Stimulated activated CD8-positive, alpha-beta memory T cell treated with anti-CD3 and anti-CD28 coated beads, Interleukin-7, amount 100 ng/mL, for 24 hours (primary cell): ENCODE measurements at places on chromosomes 1 and 21.

GRCh38 chr1:54485416-54485815 lies 62.6 kb upstream of the ACOT11 start:
- no peak for DNase-seq

DNA sequence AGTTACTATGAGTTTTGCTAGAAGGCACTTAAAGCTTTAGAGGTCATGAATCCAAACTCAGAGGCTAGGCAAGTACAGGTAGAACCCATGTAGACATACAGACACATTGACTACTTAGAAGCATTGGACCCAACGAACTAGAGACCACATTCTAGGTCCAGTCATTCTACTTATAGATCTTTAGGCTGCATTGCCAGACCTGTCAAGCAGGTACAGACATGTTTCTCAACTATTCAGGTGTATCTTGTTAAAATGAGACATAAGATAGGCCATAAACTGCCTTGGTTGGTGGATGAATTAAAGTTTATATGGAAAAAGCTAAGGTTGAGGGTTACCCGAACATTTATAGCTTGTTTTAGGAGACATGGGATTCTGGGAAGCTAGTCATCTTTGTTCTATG lies 6.5 kb downstream of the ZP4 start:
- DNase-seq = no peak

- no peak for DNase-seq
These were observed 68.1 kb downstream of the EDEM3 start for GRCh38 chr1:184686540-184686939.

DNA sequence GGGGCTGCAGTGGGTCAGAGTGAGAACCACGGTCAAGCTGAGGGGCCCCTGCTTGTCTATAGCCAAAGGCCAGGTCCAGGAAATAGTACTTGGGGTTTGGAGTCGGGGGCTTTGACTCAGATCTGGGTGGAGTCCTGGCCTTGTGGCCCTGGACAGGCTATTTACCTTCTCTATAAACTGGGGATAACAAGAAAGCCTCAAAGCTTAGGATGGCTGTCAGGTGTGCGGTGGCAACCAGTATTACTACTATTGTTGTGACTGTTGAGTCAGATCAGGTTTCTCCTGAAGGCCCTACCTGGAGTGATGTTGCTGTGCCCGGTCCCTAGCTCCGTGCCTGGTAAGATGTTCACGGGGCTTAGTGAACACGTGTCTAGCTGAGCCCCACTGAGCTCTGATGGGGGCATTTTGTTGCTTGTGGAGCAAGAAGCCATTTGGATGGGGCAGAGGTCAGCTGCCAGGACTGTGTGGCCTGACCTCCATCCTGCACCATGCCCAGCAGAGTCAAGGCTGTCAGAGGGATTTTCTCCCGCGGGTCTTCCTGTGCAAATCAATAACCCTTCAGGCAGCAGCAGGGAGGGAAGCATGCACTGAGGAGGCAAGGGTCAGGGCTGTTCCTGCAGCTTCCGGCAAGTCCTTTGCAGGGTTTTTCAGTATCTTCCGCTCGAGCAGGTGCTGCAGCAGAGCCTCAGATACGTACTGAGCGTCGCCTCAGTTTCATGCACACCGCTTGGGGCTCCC lies 170.3 kb downstream of the CAMTA1 start:
- no peak for DNase-seq

DNA sequence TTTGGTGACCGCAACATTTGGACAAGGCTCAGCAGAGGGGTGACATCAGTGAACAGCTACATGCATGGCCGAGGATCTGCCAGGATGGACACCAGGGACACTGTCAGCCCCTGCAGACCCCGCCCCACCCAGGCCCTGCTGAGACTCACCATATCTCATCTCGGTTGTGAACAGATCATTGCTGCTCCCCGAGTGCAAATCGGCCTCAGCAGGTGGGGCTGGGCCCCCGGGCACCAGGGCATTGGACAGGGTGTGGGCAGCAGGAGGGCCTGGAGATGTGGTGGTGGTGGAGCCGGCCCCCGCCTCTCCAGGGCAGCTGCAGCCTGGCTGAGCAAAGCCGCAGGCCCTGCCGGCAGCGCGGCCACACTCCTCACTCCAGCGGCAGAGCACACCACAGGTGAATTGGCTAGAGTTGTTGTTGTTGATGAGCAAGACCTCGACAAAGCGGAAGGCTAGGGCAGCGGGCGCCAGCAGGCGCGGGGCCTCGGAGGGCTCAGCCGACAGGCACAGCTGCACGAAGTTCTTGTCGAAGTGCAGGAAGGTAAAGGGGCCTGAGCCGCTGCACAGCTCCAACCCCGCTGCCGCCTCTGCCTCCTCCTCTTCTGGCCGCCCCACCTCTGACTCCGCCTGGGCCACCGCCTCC lies 8.2 kb downstream of the ADGRB2 start:
- DNase-seq = no peak

GRCh38 chr1:57319165-57319564 lies 104.7 kb downstream of the DAB1 start:
- DNase-seq = no peak

- no peak for DNase-seq
These were observed 4.3 kb upstream of the LMNA start for GRCh38 chr1:156110252-156110651.

DNA sequence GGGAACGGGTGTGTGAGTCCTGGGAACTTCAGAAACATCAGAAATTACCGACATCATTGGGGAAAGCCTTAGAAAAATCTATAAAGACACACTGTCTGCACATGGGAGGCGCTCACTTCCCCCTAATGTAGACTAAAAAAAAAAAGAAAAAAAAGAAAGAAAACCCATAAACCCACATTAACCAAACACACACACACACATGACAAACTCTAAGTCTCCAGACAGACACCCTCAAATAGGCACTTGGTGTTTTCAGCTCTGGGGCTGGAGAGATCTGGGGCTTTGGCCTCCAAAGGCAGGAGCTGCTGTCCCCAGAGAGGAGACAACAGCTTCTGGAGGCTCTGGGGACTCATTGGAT lies 13.2 kb upstream of the SDHB start:
- DNase-seq = no peak

DNA sequence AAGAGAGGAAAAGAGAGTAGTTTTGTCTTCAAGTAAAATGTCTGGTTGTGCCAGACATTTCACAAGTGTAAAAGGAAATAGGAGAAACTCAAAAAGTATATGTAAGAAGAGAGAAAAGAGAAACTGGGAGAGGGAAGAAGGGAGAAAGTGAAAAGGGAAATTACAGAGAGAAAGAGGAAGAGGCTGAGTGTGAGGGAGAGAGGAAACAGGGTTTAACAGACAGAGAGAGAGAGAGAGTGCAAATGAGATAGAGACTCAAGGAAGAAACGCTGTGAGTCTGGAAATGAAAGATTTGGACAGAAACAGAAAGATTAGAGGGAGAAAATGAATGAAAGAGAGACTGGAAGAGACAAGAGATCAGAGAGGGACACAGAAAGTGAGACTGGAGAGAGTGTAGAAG lies 806.2 kb downstream of the PLA2G4A start:
- no peak for DNase-seq

DNA sequence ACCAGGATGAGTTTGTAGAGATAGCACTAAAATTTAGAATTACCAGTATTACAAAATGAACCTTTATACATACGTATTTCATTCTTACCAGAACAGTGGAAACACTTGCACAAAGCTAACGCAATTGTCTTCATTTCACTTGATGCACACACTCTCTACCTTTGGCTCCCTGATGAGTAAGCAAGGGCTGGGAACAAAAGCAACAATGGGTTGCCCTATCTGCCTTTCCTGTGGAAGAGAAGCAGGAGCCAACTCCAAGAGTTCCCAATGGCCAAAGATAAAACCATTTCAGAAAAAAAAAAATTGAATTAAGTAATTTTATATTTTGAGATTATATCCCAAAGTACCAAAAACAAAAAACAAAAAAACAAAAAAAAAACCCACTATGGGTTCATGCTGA lies 344.1 kb upstream of the GREM2 start:
- no peak for DNase-seq

DNA sequence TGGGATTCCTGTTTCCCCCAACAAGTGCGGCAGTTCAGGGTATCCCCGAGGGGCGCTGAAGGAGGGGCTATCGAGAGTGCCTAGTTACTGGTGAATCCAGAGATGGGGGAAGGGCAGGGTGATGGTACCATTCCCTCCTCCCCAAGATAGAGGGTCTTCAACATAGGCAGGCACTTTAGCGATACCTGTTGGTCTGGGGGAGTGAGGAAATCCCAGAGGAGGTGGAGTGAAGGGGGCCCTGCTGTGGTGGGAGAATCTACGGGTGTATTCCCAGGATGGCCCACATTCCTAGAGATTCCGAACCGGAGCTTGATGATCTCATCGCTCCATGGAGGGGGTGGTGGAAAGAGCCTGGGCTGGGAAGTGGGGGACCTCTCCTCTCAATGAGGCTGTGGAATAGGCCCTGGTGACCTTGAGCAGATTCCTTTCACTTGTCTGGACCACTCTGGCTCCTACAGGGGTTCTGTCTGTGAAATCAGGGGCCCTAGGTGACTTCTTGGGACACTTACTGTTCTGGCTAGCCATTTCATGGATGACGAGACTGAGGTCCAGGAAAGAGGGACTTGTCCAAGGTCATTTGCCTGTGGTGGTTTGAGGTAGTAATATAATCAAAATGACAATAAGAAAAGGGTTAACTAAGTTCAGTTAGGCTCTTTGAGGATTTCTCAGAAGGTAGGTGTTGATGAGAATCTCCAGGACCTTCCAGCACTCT lies 52.7 kb upstream of the SYNC start:
- no peak for DNase-seq

DNA sequence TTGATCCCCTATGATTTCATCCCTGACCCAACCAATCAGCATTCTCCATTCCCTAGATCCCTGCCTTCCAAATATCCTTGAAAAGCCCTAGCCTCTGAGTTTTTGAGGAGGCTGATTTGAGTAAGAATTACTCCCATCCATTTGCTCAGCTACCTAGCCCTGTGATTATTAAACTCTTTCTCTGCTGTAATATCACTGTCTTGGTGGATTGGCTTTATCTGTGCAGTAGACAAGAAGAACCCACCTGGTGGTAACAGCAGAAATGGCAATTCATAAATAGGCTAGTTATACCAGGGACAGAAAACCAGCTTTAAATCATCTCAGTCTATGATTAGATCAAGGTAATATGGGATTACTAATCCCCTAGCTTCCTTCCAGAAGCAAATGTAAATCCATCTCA lies 13.0 kb downstream of the IL20 start:
- no peak for DNase-seq

DNA sequence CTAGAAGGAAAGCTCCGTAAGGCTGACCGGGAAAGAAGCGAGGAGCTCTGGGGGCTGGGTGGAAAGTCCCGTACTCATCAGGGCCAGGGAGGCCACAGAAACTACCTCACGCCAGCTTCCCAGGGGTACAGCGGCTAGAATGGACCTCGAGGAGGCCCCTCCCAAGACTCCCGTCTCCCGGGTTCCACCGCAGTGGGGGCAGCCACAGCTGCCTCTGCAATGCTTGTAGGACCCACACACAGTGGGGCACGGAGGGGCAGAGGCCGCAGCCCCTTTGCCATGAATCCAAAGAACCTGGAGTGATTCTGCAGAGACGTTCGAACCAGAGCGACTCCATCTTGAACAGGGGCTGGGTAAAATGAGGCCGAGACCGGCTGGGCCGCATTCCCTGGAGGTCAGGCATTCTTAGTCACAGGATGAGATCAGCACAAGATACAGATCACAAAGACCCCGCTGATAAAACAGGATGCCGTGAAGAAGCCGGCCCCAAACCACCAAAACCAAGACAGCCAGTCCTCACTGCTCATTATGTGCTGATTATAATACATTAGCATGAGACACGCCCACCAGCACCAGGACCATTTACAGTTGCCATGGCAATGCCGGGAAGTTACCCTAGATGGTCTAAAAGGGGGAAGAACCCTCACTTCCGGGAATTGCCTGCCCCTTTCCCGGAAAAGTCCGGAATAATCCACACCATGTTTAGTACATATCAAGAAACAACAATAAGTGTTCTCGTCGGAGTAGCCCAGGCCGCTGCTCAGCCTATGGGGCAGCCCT lies 1.6 kb upstream of the ANKRD65 start:
- DNase-seq = no peak

GRCh38 chr1:55694310-55694801 lies 479.2 kb upstream of the USP24 start:
- DNase-seq = no peak

DNA sequence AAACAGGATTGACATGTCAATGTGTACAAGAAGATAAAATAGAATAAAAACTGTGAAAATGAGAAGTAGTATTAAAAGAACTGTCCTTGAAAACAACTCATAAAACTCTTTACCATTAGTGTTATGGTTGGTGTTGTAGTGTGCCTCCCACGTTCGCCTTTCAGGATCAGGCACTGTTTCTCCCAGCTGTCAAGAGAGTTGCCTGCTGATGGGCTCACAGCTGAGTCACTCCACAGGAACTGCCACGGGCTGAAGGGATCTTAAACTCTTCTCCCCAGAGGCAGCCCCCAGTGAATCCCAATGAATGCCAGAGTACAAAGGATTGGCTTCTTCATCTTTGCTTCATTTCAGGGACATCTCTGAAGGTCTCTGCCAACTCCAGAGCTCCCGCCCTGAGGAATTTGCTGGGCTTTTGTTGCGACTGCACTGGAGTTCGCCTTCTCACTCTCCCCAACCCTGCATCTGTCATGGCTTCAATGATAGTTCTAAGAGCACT lies 119.6 kb downstream of the ADGRL2 start:
- DNase-seq = no peak

DNA sequence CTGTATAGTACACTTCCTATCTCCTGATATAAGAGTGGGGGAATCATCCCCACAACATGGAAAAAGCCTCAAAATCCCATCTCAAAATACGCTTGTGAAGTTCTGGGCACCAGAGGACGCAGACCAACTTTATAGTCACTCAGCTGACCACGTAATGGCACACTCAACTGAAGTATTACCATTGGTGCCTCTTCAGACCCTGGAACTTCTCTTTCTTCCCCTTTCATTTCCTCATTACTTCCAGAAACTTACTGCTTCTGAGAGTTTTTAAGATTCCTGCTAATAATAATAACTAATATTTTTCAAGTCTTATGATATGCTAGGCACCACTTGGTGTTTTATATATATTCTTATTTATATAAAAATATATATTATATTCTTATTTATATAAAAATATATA lies 202.6 kb downstream of the PTPRC start:
- DNase-seq = no peak

GRCh38 chr1:225428881-225429455 lies 1.1 kb upstream of the LBR start:
- no peak for DNase-seq

- no peak for DNase-seq
These were observed 9.2 kb downstream of the IGSF21 start for GRCh38 chr1:18116777-18117176.
